Right cardiac atrium (tissue), 5 donors: ENCODE measurements at places on chromosomes 4 and X.

DNA sequence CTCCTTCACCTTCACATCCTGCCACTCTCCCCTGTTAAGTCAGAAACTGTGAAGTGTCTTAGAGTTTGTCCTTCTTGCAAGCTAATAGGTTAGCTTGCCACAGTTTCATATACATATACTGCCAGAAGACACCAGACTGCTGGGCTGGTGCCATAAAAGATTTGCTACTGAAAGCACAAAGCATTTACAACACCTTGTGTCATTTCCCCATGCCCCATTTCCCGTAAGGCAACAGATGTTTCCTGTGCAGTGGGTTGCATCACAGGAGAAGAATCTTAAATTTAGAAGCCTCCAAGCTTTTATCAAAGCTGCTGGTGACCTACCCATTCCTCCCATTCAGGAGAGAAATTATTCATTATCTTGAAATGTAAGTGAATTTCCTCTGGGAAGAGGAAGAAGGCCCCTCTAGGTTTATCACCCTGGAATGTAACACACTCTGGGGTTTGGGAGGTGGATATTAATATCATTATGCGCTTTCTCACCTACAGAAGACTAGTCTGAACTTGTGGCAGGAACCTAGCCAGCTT lies 34.5 kb upstream of the RAB33B start:
- DNase-seq: peak; percentile 44

- peak; percentile 73 for DNase-seq
Observed at GRCh38 chrX:15564981-15565579, 35.7 kb downstream of the ACE2 start.

- no peak for DNase-seq
Observed at GRCh38 chr4:83850435-83850834, 314.5 kb downstream of the GPAT3 start.

DNA sequence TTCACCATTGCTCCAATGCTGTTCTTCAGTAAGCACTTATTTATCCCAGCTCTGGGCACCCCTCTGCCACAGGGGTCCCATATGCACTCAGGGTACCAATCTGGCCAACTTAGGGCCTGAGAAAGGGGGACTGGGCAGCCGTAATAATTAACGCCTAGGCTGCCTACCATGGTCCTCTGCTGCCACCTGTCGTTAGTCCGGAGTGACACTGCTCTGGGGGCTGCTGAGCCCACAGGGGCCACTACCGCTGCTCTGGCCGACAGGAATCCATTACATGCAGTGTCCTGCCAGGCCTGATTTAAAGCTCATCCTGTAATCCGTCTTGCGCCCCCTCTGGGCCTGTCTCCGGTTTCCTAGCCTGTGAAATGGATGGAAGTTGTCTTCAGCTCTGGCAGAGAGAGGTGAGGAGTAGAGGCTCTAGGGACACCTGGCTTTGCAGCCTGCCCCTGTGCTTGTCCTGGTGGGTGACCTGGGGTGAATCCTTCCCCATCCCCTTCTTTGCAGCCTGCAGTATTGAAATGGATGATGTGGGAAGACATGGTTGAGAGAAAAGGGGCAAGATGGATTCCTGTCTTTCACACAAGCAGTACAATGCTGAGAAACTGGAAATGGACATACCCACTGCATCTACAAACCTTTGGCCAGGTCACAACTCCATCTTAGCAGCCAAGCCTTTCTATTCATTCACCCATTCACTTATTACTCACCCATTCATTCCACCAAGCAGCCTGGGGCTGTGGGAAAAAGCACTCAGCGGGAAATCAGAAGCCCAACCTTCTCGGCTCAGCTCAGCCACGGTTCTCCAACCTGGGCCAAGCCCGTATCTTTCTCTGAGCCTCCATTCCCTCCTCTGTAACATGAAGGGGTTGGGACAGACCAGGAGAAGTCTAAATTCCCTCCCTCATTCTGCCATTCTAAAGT lies 116.3 kb upstream of the NALF2 start:
- DNase-seq: peak; percentile 73

- DNase-seq: no peak
Observed at GRCh38 chr4:142278663-142279062, 567.4 kb downstream of the INPP4B start.
